ENCODE measurements at places on chromosomes 2 and 18.

- no peak for DNase-seq
Measured at GRCh38 chr2:71102981-71103681, 26.9 kb downstream of the MCEE start.

DNA sequence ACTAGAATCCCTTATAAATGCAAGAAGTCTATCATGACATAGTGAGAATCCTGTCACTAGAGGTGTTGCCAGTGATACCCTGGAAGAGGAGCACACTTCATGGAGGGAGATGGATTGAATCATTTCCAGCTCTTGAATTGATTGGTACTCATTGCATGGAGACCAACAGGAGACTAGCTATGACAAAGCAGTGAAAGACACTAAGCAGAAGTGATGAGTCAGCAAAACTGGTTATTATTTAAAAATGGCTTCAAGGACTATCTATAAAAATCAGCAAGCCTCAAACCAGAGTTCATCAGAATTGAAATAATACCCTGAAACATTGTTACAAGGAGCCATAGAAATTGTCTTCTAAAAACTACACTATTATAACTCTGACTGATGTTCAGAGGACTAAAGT lies 200.3 kb downstream of the PDE11A start:
- no peak for DNase-seq

- DNase-seq, result peak; percentile 7
Measured at GRCh38 chr2:20868377-20868776, 45.5 kb upstream of the LDAH start.

GRCh38 chr18:45654677-45655076 lies 39.4 kb downstream of the SLC14A2 start:
- DNase-seq, result no peak

GRCh38 chr2:234212534-234212933 lies 162.0 kb downstream of the SPP2 start:
- DNase-seq, result no peak

- DNase-seq, result peak; percentile 55
Measured at GRCh38 chr18:13159579-13159978, 59.0 kb upstream of the LDLRAD4 start.

- DNase-seq, result no peak
Measured at GRCh38 chr2:70513738-70514137, 39.9 kb downstream of the TGFA start.

- no peak for DNase-seq
Measured at GRCh38 chr2:209592106-209592505, 168.3 kb downstream of the MAP2 start.

- DNase-seq, result no peak
Measured at GRCh38 chr2:17593445-17593840, 52.9 kb downstream of the VSNL1 start.

GRCh38 chr2:233363744-233364235 lies 9.5 kb downstream of the DGKD start:
- no peak for DNase-seq

- DNase-seq, result no peak
Measured at GRCh38 chr2:176986487-176986886, 226.1 kb upstream of the HNRNPA3 start.

- DNase-seq, result no peak
Measured at GRCh38 chr2:197852108-197852507, 47.7 kb downstream of the PLCL1 start.

DNA sequence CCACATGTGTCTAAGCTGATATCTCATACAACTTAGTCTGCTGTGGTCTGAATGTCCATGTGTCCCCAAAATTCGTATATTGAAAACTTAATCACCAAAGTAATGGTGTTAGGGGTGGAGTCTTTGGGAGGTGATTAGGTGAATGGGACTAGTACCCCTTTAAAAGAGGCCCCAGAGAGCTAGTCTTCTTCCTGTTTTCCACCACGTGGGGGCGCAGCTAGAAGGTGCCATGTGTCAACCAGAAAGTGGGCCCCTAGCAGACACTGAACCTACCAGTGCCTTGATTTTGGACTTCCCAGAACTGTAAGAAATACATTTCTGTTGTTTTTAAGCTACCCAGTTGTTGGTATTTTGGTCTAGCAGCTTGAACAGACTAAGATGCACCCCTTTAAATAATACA lies 86.6 kb downstream of the ASB1 start:
- no peak for DNase-seq

DNA sequence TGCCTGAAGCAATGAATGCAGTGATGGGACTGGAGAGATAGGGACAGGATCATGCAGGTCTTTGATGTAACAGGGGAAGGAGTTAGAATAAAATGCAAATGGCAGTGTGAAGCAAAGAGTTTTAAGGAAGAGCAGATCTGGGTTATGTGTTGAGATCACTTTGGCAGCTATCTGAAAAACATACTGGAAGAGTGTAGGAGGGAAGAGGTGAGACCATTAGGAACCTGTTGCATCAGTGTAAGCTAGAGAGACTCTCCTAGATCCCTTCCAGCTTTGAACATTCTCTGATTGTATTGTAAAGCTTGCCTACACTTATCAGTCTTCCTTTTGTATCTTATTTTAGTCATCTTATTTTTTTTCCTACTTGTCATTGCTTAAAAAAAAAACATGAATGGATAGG lies 10.5 kb downstream of the ACVR2A start:
- DNase-seq, result no peak

- DNase-seq, result no peak
Measured at GRCh38 chr2:132902626-132903025, 232.6 kb upstream of the LYPD1 start.

- no peak for DNase-seq
Measured at GRCh38 chr2:215870088-215870490, 143.3 kb downstream of the MREG start.

DNA sequence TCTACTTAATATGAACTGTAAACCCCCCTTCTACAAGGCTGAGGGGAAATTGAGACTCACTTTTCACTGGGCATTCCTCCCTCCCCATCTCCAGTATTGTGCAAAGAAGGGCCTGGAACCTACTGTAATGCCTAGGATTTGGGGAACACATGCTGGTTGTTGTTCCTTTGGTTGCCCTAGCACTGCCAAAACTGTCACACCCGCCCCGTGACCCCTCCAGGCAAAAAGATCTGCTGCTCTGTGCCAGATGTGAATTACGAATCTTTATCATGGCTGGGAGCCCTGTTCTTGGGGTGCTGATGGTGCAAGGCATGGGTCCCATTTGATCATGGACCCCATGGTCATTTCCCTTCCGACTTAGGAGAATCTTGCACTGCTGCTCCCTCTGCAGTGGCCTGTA lies 95.4 kb downstream of the CABLES1 start:
- DNase-seq, result no peak

DNA sequence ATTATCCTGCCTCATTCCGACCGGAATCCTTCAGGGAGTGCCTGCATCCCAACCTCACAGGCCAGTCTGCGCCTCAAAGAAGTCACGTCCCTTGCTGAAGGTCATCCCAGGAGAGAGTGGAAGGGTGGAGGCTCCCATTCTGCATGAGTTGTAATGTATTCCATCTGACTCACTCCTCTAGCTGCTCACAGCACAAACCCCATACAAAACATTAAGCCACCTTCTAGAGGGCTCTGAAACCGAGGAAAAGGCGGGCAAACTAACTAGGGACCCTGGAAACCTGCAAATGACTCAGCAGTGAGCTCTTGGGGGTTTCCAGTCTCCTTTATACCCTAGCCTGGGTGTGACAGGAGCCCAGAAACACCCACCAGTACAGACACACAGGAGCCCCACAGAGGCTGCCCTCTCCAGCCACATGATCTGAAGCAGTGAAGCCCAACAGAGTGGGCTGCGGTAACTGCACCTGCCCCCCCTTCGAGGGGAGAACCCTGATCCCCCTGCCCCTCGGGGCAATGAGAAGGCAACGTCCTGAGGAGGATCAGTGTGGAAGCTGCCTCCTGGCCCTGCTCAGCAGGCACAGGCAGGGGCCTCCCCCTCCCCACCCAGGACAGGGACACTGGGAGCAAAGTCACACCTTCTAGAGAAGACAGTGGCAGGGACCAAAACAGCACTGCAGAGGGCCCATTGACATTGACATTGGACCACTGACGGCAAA lies 69.3 kb upstream of the SNTG2 start:
- DNase-seq, result no peak

GRCh38 chr18:50656396-50656795 lies 96.5 kb downstream of the MAPK4 start:
- DNase-seq, result no peak

- no peak for DNase-seq
Measured at GRCh38 chr2:161913865-161914264, 160.2 kb downstream of the DPP4 start.

- no peak for DNase-seq
Measured at GRCh38 chr2:7726989-7727388, 809.8 kb downstream of the RNF144A start.

DNA sequence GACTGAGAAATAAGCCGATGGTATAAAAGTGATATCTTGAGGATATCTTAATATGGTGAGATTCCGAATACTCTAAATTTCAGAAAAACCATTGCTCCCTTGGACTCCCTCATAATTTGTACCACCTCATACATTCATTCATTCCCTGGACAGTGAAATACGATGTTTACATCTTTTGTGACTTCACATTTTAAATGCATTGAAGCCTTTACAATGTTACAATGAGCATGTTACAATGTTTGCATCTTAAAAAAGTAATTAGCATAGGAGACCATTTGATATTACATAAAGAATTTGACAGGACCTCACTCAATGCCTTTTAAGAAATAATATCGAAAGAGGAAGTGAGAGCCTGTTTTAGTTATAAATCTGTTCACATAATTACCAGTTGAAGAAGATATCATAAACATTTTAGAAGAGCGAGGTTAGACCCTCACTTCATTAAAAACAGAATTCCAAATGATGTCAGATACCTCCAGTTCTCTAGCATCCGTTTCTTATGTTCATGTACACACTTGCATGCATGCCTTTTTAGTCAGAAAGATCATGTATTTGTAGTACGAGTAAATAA lies 372.0 kb downstream of the ARHGAP15 start:
- DNase-seq, result no peak

DNA sequence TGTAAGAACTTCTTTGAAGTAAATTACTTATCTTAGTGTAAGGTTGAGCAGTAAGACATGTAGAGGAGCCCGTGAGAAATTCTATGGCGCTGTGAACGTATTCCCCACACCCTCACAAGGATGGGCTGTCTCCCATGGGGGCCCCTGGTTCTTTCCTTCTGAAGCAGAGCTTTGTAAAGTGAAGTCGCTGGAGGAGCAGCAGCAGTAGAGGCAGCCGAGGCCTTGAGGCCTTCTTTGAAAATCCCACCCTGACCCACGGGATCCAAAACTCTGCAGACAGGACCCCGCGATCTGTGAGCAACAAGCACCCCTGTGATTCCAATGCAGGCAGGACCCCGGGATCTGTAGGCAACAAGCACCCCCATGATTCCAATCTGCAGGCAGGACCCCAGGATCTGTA lies 23.8 kb upstream of the SNTG2 start:
- DNase-seq, result no peak

- DNase-seq, result no peak
Measured at GRCh38 chr2:181672255-181673008, 7.9 kb downstream of the NEUROD1 start.

DNA sequence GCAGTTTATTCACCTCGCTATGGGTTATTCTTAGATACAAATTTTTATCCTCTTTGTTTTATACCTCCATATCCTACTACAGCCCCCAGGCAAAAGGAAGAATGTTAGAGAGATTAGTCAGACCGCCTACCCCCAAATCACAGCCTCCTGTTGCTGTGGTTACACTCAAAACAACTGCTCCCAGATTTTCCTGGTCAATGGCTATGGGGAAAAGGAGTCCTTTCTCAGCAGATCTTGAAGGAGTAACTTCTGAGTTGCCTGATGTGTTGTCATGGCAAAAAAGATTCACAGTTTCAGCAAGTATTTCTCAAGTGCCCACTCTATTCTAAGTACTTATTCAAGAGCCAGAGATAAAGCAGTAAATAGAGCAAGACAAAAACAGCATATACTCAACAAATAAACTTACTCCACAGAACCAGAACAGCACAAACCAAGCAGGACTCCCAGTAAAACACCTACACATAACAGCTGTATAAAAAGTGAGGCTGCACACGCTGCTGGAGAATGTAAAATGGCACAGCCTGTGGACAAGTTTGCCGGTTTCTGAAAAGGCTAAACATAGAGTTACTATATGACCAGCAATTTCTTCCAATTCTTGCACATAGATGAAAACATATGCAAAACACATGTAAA lies 104.8 kb downstream of the NOL10 start:
- no peak for DNase-seq

DNA sequence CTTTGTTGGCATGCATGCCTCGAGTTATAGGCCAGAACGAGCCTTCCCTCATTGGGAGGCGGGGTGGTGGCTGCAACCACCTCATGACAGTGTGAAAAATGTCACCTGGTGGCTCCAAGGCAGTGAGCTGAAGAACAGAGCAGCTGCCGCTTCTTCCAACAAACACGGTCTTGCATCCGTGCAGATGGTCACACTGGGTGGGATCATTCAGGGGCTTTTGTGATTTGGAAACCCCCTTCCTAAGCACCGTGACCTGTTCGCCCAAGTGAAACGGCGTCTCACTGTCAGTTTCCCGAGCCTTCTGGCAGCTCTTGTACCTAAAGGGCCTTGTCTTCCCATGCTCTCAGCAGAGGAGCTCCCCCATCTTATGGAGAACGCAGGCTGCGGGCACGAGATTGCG lies 159.7 kb downstream of the NAPG start:
- DNase-seq, result no peak

- DNase-seq, result peak; percentile 87
Measured at GRCh38 chr2:25286025-25286400, 55.7 kb downstream of the DNMT3A start.

DNA sequence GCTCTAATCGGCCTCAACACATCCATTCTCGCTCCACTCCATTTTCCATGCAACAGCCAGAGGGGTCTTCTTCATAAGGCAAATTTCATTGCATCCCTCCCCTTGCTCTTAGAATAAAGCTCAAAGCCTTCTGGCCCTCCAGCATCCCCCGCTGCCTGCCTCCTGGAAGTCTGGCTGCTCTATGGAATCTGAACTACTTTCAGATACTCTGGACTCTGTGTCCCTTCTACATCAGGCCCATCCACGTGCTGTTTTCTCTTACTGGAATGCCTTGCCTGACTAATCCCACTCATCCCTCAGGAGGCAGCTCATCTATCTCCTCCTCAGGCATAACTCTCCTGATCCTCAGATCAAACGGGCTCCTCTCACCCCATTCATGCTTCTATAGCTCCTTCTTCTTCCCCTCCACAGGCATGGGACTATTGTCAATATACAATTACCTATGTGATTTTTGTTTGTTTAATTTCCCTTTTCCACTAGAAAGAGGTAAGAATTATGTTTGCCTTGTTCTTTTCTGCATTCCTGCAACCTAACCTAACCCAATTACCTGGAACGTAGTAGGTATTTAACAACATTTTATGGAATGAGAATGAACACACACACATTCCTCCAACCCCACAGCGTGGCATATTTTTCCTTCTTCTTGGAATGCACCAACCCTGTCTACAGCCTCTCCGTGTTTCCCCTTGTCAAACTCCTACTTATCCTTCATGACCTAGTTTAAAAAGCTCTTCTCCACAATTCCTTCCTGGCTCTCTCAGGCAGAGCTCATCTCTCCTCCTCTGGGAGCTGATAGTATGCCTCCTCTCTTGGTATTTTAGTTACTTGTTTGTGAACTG lies 49.5 kb downstream of the LBH start:
- DNase-seq, result no peak
